ENCODE measurements at places on chromosomes 3 and 15.

DNA sequence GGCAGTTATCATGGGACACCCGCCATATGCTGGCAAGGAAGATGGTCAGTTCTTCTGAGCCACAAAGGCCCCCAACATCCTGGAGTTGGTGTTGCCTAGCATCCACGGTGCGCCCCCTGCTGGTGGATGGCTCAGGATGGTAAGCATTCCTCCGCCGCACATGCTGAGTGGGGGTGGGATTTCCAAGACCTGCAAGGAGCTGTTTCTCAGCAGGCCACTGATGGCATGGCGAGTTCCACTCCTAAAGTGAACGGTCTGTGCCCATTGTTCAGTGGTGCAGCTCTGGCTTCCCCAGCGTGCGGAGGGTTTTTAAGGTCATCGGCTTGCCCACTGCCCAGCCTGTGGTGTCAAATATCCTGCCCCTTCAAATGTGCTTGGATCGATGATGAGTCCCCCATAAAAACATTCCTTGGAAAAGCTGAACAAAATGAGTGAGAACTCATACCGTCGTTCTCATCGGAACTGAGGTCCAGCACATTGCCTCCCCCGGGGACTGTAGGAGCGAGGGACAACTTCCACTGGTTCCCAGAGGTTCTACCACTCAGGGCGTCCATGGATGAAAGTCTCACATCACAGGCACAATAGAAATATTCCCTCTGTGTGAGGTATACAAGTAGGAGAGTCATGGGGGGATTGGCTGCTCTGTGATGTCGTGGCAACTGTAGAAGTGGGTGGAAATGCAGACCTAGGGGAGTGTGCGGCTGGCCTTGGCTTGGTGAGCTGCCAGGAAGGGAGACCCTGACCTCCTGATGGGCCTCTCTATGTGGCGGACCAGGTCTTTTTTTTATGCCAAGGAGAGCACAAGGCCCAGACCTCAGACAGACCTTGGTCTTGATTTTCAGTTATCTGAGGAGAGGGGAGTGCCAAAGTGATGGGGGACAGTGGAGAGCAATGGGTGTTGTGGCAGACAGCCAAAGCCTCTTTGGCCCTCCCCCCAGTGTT lies 102.0 kb downstream of the SNRPN start:
- no peak for DNase-seq

GRCh38 chr3:29694783-29695182 lies 413.9 kb downstream of the RBMS3 start:
- DNase-seq, result no peak

- no peak for DNase-seq
Measured at GRCh38 chr3:46690798-46691197, 2.7 kb downstream of the ALS2CL start.

GRCh38 chr3:150248116-150248887 lies 159.8 kb upstream of the TSC22D2 start:
- DNase-seq, result no peak

- DNase-seq, result no peak
Measured at GRCh38 chr15:99628374-99629001, 62.7 kb downstream of the MEF2A start.

DNA sequence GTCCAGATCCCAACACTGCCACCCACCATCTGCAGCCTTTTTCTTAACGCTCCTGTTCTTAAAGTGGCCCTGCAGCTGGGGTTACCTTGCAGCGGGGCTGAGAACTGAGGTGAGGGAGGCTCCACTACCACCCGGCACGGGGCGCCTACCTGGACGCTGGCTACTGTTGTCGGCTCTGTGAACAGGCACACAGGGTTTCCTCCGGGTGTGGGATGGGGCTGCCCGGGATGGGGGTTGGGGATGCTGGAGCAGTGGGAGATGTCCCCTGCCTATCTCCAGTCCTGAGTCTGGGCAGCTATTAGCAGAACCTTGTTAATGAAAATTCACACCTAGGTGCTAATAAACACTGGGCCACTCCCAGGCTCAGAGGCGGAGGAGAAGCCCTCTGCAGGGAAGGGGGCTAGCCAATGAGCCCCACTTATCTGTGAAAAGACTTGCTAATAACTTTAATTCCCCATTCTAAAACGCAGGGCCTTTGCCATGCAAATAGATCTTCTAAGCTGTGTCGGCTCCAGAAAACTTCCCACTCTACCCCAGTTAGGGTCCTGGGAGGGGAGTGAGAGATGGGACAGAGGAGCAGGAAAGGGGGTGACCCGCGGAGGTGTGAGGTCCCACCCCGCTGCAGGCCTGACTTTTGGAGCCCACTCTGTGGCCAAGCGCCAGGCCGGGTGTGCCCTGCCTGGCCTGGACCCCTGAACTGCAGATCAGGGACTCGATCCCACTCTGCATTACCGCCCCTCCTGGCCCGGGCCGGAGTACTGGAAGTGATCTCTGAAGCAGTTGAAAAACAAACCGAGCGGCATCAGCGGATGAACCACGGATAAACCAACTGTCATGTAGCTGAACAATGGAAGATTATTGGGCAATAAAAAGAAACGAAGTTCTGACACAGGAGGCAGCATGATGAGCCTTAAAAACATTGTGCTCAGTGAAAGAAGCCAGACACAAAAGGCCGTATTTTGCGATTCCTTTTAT lies 3.1 kb downstream of the MESP1 start:
- DNase-seq, result no peak

DNA sequence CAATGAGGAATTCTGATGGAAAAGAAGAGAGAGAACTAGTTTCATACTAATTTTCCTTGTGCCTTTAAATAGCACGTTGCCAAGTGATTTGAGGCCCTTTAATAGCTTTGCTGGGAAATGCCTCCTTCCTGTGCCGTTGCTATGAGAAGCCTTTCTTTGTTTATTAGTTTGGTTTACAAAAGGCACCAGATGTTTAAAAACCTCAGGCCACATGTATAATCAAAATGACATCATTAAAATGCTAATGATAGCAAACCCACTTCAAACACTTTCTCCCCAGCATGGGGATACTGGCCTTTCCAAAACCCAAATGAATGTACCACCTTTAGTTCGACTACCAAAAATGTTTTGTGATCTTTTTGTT lies 50.0 kb upstream of the TBC1D23 start:
- no peak for DNase-seq

DNA sequence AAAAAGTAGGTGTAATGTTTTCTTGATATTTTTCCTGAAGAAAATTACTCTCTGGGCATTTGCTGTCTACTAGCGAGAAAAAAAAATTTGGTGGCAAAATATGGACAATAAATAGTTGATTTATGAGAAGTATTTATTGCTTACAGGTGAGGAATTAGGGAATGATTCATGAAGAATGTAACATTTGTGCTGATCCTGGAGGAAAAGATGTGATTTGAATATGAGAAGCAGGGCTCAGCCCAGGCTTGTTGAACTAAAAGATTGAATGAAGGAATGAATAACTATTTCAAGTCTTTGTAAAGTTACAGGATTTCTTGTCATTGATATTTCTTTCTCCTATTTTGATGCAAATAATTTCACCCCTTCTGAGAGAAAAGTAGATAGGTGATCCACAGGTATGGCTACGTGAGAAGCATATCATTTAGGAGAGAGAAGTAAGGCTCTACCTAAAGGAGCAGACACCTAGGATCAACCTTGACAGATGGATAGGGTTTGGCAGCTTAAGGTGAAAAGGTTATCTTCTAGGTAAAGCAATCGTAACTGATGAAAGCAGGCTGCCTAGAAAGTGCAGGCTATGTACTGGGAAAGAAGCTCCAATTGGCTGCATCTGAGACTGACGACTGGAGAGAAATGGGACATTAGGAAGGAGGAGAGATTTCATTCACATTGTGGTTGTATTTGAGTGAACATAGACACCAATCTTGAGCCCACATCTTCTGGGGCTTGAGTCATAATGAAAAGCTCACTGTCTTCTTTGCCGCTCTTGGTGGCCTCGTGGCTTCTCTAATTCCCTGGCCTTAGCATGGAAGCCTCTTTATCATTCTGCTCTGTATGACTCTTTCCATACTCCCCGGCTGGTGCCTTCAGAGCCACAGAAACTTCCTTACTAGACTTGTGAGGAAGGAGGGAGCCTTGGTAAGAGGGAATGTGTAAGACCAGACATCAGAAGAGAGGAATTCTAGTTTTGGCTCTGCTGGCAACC lies 106.5 kb downstream of the P3H2 start:
- no peak for DNase-seq

GRCh38 chr15:83270176-83270575 lies 14.3 kb downstream of the BNC1 start:
- no peak for DNase-seq

- no peak for DNase-seq
Measured at GRCh38 chr3:131807822-131808221, 227.0 kb downstream of the CPNE4 start.

DNA sequence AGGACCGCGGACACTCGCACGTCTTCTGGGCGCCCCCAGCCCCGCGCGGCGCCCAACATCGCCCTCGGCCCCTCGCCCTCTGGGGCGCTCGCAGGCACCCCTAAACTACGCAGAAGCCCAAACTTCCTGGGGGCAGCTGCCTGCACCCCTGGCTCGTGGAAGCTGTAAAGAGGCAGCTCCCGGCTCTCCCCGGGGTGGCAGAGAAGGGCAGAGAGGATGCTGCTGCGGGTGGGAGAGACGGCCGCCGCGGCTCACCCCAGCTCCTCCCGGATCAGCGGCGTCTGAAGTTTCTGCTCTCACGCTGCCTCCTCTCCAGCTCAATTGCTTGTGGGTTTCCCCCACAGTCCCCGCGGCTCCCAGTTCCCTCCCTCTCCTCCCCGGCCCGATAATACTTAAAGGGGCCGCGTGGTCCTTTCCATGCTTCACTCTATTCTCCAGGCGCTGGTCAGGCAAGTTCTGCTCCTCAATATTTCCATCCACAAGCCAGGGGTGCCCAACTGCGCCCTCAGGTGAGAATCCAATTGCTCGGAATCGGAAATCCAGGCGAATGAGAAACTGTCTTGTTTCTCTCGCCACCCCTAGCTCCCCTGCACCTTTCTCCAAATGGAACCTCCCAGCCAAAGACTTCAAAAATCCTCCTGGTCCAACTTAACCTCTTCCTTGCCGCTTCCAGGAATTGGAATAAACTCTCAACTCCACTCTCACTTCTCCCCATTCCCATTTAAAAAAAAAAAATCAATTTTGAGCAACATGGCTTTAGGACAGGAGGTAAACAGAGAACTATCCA lies 748.5 kb downstream of the ROBO1 start:
- no peak for DNase-seq

GRCh38 chr3:165195241-165195639 lies 944 bp downstream of the SLITRK3 start:
- DNase-seq, result no peak

DNA sequence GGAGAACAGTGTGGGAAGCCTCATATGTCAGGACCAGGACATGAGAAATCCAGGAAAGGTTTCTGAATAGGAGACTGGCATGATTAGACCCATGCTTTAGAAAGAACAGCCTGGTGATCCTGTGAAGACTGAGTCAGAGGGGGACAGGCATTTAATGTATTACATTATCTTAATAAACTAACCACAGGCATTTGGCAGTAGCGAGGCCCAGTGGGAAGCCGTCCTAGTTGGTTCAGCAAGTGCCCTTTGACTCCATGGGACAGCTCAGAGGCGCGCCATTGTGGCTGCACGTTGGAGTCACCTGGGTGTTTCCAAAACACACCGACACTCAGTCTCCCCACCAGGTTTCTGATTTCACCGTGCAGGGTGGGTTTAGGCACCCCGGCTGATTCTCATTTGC lies 90.5 kb upstream of the DGKG start:
- DNase-seq, result no peak

- DNase-seq, result no peak
Measured at GRCh38 chr3:168113848-168114247, 18.1 kb upstream of the GOLIM4 start.

- no peak for DNase-seq
Measured at GRCh38 chr3:60708191-60708975, 542.9 kb downstream of the FHIT start.

DNA sequence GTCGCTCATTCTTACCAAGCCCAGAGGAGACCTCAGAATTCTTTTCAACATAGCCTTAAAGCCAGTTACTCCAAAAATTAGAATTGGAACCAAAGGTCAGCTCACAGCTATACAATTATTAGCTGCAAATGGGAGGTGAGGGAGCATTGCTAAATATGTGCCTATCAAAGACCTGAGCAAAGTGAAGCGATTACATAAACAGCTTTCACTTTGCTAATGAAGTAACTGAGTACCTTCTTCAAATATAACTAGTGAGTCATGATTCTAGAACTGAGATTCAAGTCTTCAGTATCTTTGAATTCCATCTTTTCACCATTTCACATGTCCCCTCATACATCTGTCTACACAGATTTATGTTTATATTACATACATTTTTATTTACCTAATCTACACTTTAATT lies 122.6 kb downstream of the P2RY1 start:
- no peak for DNase-seq

Measured in stimulated activated CD8-positive, alpha-beta memory T cell treated with anti-CD3 and anti-CD28 coated beads, Interleukin-15, amount 100 ng/mL, for 48 hours (primary cell).